ENCODE measurements at places on chromosomes 4 and X.

- DNase-seq, result no peak
Observed at GRCh38 chr4:102411408-102411807, 66.1 kb upstream of the SLC39A8 start.

DNA sequence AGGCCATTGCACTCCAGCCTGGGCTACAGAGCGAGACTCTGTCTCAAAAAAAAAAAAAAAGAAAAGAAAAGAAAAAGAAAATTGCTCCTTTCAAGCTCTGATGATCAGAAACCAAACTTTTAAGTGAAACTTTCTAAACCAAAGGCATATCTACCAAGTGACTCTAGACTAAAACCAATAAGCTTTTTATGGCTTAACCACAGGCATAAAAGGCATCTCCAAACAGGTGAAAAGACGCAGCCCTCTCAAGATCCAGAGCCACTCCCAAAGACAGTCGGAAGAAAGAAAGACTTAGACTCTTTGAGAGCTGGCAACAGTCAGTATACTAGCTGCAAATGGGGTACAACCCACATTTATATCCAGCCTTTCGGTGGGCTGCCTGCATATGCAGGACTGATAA lies 117.1 kb upstream of the AP1S2 start:
- no peak for DNase-seq

GRCh38 chrX:134990801-134991481 lies at the start of gene SMIM10:
Gene SMIM10, plus strand, starts transcription at chrX:134990991. Its CDS starts 105 bp downstream, at chrX:134991096.
- DNase-seq, result peak; percentile 82

DNA sequence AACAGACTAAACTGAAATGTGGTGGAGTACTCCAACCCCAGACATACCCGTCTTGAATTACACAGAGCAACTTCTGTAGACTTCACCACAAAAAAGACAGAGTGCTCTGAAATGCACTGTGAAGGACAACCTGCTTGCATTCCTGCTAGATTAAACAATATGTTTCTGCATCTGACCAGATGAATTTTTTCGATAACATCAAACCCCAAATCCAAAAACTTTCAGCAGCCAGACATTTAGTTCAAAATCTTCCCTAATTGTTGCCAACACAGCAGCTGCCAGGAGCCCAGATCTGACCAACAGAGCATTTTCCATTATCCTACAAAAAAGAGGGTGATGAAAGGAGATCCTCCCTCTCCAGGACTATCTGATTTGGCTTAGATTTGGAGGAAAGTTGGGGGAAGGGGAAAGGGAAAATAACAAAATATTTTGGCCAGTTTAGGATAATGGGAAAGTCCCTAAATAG lies 356.5 kb downstream of the PDGFC start:
- DNase-seq, result peak; percentile 94

- DNase-seq, result no peak
Observed at GRCh38 chr4:70842761-70843435, 3.2 kb upstream of the GRSF1 start.

- peak; percentile 18 for DNase-seq
Observed at GRCh38 chr4:139278912-139279759, 889 bp downstream of the MGARP start.

GRCh38 chrX:50536955-50537354 lies 66.3 kb upstream of the DGKK start:
- no peak for DNase-seq

GRCh38 chr4:41176340-41176739 lies 38.0 kb downstream of the APBB2 start:
- peak; percentile 69 for DNase-seq

GRCh38 chr4:174907508-174907907 lies 10.7 kb upstream of the ADAM29 start:
- no peak for DNase-seq

GRCh38 chr4:174460684-174461083 lies 61.6 kb downstream of the HPGD start:
- DNase-seq, result peak; percentile 44

- DNase-seq, result no peak
Observed at GRCh38 chr4:177582992-177583391, 140.8 kb upstream of the AGA start.

DNA sequence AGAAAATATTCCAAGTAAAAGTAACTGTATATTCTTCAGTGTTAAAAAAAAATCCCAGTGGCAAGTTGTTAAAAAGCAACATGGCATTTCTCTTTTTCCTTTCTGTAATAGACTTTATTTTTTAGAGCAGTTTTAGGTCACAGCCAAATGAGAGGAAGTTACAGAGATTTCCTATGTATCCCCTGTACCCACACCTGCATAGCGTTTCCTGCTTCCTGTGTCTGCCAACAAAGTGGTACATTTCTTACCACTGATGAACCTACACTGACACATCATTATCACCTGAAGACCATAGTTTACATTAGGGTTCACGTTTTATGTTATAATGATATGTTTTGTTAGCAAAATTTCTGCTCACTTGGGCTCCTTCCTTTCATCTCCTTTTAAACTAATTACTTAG lies 124.7 kb downstream of the GPAT3 start:
- DNase-seq, result no peak

DNA sequence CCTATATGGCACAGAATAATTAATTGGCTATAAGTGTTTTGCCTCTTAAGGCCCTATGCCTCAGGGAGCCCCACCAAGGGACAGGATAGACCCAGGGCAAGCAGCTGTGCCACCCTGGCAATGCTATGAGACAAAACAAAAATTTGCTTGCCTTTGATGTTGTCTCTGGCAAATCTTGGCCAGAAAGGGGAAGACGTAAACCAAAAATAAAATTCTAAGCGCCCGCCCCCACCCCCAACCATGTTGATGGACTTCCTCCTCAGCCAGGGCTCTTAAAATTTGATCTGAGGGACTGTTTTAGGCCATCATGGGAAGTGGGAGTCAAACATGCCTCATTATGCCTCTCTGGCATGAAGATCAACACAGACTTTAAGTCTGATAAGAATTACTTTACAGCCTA lies 130.5 kb upstream of the APOOL start:
- DNase-seq, result no peak

GRCh38 chrX:112746812-112747595 lies 67.3 kb upstream of the LHFPL1 start:
- peak; percentile 3 for DNase-seq

GRCh38 chrX:39452401-39452800 lies 645.4 kb downstream of the BCOR start:
- no peak for DNase-seq

- no peak for DNase-seq
Observed at GRCh38 chr4:187204389-187204918, 480.8 kb upstream of the FAT1 start.

DNA sequence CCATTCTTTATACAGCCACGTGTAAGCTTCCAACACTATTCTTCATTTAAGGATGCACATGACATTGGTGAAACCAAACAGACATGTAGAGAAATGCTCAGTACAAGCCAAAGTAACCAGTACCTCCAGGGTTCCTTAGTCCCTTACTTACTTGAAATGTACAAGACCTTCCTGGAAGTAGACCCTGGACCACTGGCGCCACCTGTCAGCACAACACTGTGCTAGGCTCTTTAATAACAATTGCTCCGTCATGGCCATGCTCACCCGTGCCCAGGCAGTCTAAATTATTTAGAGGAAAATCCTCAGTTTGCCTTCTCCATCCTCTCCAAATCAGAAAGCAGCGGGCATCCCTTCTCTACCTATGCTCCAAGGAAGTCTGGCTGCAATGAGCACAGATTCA lies 52.7 kb downstream of the ADGRA3 start:
- no peak for DNase-seq

GRCh38 chr4:54384563-54384962 lies 155.5 kb downstream of the PDGFRA start:
- DNase-seq, result peak; percentile 57

DNA sequence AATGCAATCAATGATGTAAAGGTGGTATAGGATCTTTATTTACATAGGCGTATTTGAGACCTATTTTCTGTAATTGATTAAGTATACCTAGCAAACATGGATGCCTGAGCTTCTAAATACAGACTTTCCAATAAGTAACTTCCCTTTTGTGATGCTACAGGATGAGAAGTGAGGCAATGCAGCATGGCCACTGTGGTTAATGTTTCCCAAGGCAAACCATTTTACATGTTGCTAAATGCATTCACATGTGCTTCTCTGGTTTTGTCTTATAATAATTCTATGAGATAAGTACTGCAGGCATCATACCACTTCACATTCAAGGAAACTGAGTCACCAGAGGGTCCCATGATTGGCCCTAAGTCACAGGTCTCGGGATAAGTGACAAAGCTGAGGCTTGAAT lies 35.7 kb upstream of the NKX3-2 start:
- DNase-seq, result no peak

DNA sequence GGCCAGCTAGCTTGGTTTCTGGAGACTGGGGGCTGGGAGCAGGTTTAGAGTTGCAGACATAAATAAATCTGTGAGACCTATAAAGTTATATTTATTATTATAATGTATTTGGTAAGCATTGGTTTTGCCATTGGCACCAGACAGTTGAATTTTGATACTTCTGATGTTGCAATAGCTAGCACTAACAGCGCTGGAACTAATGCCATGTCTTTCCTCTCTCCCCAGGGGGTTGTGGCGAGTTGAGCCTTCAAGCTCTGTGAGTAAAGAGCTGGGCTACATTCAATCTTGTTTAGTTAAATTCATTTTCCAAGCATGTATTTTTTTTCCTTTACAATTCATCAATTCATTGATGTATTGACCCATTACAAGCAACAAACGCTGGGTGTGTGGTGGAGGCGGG lies 358.7 kb upstream of the NR3C2 start:
- no peak for DNase-seq

- no peak for DNase-seq
Observed at GRCh38 chrX:32084757-32085156, 1012.9 kb upstream of the FTHL17 start.

DNA sequence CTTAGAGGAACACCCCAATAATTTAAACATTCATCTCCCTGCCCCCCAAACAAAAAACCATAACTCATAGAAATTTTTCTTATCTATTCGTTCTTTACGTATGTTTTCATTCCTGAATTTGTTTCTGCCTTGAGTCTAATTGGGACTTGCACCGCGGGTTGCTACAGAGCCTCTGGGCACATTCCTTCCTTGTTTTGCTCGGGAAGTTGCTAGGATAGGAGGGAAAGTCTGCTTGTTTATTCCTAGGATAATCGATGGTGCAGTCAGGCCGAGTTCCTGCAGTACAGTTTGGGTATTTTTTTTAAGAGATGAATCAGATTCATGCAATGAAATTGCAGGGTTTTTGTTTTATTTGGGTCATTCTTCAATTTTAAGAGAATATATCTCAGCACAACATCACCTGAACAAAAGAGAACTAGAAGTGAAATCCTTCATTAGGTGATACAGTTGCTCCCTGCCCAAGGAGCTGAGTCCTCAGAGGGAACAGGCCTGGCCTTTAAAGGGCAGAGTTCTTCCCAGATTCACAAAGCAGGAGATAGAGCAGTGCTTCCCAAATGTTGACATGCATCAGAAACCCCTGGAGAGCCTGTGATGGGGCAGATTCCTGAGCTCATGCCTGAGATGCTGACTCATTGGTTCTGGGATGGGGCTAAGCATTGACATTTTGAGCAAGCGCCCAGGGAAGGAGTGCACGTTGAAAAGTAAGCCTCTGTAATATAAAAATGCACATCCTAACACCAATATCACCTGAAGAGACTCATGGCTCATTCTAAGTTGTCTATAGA lies 114.9 kb upstream of the FAM9B start:
- DNase-seq, result peak; percentile 57

GRCh38 chrX:48471504-48471903 lies 1.4 kb upstream of the SLC38A5 start:
- DNase-seq, result no peak

DNA sequence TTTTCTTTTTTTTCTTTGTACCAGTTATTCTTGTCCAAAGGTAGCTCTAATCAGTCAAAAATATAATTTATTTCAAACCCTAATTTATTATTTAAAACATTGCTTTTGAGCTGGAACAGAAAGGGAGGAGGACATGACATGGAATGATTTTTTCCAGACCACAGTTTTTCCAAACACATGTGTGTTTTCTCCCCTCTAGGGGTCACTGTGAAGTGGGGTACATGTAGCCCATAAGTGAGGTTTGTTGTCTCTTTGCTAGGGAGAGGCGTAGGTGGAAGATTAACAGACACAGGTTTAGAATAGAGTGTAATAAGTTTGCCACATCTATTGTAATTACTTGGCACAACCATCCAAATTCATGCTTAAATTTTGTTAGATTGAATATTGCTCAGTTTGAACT lies 83.0 kb downstream of the TNIP2 start:
- DNase-seq, result peak; percentile 21

DNA sequence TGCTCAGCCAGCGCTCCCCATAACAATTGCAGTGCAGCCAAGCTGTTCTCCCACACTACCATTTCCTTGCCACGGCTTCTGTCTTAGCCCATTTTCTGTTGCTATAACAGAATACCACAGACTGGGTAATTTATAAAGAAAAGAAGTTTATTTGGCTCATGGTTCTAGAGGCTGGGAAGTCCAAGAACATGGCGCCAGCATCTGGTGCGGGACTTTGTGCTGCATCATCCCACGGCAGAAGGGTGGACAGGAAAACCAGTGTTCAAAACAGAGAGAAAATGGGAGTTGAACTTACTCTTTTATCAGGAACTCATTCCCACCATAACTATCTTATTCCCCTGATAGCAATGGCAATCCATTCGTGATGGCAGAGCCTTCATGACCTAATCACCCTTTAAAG lies 104.6 kb downstream of the FHDC1 start:
- DNase-seq, result no peak

GRCh38 chrX:68409194-68409593 lies 24.1 kb downstream of the OPHN1 start:
- DNase-seq, result no peak

- DNase-seq, result no peak
Observed at GRCh38 chr4:109945056-109945455, 32.4 kb downstream of the EGF start.

DNA sequence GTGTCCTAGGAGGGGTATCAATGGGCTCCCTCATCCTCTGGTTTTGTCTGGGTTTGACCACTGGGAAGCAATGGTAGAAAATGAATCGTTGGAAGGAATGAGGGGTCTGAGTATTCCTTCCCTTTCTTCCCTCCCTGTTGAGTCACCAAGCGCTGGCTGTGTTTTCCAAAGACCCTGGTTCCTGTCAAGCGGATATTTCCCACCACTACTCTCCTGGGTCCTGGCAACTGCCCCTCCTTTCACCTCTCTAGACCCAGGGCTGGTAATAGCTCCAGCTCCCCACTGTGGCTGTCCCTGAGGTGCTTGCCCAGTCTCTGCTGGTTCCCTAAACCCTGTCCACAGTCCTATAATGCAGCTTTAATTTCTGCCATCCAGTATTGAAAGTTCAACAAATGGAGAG lies 22.2 kb downstream of the SMIM43 start:
- no peak for DNase-seq

DNA sequence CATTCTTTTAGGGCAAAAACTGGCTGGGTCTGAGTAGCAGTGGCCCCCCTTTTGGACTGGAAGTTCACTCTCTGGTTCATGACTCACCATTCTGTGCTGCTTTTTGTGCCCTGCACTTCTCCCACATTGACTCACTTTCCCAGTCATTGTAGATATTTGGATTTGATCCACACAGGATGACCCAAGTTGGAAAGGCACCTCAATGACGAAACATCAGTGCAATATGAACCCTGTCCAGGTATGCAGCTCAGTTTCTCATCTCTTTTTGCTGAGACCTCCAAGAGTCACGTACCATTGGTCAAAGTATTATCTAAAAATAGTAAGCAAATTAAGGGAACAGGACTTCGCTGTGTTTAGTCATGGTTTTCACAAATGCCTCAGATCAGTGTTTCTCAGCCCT lies 92.7 kb downstream of the CBLL2 start:
- peak; percentile 70 for DNase-seq
